Right ventricle myocardium inferior (tissue), 1 donor: ENCODE measurements at places on chromosomes 6 and 20. TPM values are rescaled to one million over a fixed set of nuclear protein-coding genes. Genes with fewer than 3 reads are reported as not detected.

DNA sequence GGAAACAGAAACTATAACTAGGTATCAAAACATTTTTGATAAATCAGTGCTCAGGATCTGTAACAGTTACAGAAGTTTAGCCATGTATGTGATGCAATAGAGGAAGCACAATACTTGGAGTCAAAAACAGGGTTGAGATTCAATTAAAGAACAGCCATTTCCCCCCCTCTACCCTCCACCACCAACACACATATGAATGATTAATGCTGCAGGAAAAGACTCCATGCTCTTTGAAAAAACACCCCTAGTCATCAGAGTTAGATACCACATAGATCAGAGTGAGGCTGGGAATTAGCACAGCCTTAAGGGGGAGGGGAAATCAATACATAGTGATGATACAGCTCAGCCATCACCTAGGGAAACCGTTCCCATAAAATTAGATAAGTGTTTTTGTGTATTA is 108.9 kb upstream of the EMILIN3 start:
- DNase-seq, result no peak

DNA sequence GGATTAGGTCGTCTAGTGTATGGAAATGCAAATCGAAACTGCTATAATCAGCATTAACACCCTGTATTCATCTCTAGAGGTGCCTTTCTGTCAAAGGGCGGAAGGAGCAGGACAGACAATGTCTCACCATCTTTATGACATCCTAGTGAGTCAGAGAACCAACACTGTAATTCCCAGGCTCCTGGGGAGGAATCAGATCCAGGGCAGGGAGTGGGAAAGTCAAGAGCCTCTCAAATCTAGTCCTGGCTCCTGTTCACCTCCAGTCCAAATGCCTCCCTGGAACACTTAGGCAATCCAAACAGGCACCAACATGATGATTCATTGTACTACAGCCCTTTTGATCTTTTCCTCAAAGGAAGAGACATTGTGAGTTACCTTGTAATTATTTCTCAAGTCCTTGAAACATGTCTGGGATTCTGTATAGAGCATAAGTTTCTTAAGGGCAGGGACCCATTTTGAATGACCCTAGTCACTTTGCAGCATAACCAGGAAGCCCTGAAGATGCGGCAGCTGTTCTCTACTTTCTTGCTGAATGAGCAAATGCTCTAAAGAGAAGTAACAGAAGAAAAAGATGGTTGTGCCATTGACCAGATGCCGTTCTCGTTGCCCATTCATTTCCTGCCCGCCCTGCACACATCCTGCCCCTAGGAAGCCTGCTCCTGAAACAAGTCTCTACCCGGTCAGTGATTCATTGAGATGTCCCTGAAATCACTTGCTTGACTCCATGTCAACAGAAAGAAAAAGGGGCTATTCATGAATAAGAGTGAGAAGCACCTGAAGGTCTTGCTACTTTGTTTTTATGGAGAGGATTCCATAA is 112.8 kb upstream of the JARID2 start:
- peak; percentile 73 for DNase-seq

- DNase-seq, result no peak
Observed at GRCh38 chr6:45495429-45496084, 117.8 kb upstream of the SUPT3H start.

DNA sequence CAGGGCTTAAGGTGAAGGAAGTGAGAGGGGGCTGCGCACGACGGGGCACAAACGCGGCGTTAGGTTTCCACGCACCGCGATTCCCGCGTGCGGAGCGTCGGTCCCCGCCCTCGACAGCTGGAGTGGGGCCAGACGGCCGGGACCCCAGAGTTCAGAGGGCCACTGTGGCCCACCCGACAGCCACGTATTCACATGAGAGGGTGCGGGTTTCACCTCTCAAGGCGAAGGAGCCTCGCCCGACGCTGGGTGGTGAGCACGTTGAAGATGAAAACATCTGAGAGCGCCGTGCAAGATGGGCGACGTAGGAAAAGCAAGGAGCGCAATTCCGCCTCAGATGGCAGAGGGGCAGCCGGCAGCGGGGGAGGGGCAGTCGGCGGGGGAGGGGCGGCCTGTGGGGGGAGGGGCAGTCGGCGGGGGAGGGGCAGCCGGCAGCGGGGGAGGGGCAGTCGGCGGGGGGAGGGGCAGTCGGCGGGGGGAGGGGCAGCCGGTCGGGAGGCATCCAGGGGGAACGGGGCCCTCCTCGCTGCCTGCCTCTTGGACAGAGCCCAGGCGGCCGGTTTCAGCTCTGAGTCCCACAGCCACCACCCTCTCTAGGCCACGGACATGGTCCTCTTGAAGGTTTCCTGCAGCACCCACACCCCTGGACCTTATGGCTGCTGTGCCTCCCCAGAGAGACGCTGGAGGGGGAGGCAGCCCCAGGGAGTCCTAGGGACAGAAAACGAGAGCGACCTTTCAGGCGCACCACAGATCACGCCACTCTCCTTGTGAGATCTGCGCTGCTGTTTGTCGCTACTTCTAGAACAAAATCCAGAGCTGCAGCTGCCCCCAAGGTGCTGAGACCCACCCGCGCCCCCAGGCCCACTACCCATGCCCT is 113.7 kb downstream of the DLL1 start:
- peak; percentile 71 for DNase-seq

DNA sequence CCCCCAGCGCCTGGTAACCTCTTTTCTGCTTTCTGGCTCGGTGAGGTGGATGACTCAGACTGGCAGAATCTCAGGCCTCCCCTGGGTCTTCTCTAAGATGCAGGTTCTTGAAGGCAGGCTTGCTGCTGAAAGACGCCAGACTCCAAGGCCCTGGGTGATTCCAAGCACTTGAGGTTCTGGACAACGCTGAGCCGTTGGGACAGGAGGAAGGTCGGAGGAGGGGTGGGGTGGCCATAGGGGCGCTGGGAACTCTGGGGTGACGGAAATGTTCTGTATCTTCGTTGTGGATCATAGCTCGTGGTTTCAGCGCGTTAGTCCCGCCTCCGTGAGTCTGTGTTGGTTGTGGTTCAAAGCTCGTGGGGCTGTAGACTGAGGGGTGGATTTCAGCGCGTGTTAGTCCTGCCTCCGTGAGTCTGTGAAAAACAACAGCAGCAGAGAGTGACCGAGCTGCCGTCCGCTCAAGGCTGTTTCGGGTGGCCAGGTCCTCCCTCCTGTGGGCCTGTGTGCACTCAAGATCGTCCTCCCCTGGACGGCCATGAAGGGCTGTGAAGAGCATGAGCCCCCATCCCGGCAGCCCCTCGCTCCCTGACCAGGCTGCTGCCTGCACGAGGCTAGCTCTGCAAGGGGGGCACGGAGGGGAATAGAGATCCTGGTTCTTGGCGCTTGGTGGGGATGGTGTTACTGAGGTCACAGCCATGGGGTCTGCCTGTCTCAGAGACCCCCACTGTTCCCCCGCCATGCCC is 7.7 kb downstream of the NTSR1 start:
- peak; percentile 60 for DNase-seq

DNA sequence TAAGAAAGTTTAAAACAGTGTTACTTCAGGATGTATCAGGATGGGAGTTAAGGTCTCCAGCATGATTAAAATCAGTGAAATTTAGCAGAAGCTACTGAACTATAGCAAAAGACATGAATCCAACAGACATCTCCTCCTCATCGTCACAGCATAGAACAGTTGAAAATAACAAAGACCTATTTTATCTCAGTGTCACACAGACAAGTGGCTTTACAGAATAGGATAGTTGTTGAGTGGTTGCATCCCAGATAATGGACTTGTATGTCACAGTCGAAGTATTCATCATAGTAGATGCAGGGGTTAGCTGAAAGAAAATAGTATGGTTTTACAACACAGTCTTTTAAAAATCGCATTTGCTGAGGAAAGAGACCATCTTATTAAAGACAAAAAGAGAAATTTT is 31.2 kb downstream of the CRISP1 start:
- DNase-seq, result no peak

DNA sequence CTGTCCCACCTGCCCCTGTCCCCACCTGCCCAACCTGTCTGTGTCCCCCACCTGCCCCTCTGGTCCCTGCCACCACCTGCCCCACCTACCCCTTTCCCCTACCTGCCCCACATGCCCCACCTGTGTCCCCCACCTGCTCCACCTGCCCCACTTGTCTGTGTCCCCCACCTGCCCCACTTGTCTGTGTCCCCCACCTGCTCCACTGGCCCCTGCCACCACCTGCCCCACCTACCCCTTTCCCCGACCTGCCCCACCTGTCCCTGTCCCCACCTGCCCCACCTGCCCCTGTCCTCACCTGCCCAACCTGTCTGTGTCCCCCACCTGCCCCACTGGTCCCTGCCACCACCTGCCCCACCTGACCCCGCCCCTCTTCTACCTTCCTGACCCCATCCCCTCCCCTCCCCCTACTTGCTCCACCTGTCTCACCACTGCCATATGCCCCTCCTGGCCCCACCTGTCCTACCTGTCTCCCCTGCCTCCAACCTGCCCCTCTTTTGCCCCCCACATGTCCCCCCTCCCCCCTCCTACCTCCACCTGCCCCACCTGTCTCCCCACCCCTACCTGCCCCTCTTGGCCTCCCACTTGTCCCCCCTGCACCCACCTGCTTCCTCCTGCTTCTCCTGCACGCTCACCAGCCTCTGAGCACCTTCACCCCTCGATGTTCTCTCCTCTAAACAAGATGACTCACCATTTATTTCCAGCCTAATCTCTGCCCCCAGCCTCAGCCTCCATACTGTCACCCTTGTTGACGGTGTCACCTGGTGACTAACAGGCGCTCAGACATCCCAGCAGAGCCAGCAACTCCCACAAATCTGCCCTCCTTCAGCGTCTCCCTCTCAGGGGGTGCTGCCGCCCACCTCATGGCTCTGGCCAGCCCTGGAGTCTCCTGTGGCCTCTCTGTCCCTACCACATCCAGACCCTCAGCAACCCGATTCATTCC is 5.6 kb upstream of the MYT1 start:
- DNase-seq, result peak; percentile 42

DNA sequence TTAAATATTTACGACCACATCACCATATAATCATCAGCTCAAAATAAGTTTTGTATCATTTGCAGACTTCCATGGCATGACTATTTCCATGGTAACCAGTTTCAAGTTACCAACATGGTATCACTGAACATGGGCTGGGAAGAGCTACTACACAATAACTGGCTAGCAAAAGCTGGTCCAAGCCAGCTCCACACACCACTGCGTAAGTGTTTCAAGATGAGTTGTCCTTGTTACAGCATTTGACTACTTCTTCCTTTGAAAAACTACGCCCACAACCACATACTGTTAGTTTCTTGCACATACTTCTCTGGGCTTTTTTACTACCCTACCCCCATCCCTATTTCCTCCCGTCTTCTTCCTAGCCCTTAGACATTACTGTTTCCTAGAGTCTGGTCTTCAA is 8.5 kb downstream of the CD164 start:
- DNase-seq, result no peak

- DNase-seq, result no peak
Observed at GRCh38 chr20:23358563-23358906, 3.4 kb upstream of the GZF1 start.

GRCh38 chr20:51650685-51651134 is 108.2 kb upstream of the NFATC2 start:
- DNase-seq, result no peak

- DNase-seq, result peak; percentile 68
Observed at GRCh38 chr6:129766959-129767728, 57.2 kb upstream of the ARHGAP18 start.

GRCh38 chr6:10146715-10147451 is 268.0 kb downstream of the TFAP2A start:
- no peak for DNase-seq

DNA sequence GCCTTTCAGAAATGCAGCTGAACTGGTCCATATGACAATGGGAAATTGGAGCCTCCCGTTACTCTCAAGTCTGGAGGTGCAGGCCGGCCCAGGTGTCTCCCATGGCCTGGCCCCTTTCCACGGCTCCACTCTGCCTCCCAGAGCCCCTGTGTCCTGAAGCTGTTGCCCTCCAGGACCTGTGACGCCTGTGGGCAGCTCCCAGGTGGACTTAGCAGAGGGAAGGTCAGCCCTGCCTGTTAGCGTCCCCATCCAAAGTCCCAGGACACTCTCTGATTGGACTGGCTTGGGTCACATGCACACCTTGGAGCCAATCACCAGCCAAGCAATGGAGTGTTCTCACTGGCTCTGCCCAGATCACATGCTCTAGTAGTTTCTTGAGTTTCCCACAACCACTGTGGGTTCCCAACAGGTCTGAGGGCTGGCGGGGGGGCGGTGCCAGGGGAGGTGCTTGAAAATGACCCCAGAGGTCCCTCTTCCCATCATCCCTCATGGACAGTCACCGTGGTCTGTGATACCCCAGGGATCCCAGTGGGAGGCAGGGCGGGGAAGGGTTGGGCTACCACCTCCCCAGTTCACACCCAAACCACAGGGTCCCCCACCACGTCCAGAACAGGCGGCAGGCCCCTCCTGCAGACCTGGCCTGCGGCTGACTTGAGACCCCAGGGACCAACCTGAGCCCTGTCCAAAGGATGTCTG is 135.6 kb downstream of the TAF4 start:
- peak; percentile 59 for DNase-seq

The OOEP gene
- not detected for total RNA-seq

The BHLHE23 gene
- total RNA-seq, result not detected

The SLC25A27 gene
- total RNA-seq, result 11.1 TPM

The BIRC7 gene
- not detected for total RNA-seq

The CST4 gene
- total RNA-seq, result not detected

The LAMP5 gene
- not detected for total RNA-seq
